H4 (cell line): ENCODE measurements at places on chromosomes 1 and 21.
A peak's percentile ranks its signal among the peaks of the same experiment; 100 is the strongest.

DNA sequence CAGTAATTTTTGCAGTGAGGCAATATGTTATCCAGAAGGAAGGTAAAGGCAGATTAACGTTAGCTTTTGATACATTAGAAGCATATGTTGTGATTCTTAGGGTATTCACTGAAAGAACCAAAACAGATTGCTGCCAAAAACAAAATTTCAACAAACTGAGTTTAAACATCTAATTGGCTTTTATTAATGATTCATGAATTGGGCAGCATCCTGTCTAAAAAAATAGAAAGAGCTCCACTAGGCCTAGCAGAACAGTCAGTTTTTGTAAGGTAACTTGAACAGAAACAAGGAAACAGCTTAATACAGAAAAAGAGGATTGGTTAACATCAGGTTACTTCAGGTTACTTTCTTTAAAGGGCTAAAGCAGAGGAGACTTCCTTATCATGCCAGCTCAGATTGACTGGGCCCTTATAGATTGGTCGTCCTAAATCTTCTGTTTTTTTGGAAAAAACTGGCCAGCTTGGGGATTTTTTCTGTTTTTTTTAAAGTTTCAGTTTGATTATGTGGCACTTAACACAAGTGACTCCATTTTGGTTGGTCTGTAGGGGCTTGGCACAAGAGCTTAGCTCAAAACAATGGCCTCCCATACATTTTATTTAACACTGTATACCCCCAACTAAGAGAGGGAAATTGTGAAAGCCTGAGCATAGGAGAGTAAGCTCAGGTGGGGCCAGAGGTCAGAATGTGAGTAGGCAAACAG lies 36.8 kb upstream of the GALNT2 start:
- no peak for DNase-seq

DNA sequence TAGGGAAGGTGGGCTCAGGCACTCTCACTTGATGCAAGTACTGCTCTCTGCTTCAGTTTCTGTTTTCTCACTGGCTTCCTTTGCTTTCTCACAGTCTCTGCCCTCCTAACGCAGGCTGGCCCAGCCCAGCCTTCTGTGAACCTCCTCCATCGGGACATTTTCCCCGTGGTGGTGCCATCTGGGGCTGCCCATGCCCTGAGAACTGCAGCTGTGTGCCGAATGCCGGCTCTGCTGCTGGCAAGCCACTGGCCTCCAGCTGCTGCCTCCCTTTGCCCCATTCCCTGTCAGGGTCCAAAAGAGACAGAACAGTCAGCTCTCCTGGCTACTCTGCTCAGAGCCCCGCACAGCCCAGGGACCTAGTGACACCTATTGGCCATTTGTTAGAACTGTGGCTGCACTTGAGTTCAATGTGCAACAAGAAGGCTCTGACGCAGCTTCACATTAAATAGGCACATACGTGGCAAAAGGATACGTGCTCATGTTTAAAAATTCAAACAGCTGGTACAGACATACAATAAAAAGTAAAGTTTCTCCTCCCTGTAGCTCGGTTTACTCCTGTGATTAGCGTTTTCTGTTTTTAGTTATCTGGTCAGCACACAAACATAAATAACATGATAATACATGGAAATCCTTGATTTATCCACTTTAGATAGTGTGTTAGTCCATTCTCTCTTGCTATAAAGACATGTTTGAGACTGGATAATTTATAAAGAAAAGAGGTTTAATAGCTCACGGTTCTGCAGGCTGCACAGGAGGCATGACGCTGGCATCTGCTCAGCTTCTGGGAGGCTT lies 46.6 kb downstream of the FCRL5 start:
- peak; percentile 55 for DNase-seq

DNA sequence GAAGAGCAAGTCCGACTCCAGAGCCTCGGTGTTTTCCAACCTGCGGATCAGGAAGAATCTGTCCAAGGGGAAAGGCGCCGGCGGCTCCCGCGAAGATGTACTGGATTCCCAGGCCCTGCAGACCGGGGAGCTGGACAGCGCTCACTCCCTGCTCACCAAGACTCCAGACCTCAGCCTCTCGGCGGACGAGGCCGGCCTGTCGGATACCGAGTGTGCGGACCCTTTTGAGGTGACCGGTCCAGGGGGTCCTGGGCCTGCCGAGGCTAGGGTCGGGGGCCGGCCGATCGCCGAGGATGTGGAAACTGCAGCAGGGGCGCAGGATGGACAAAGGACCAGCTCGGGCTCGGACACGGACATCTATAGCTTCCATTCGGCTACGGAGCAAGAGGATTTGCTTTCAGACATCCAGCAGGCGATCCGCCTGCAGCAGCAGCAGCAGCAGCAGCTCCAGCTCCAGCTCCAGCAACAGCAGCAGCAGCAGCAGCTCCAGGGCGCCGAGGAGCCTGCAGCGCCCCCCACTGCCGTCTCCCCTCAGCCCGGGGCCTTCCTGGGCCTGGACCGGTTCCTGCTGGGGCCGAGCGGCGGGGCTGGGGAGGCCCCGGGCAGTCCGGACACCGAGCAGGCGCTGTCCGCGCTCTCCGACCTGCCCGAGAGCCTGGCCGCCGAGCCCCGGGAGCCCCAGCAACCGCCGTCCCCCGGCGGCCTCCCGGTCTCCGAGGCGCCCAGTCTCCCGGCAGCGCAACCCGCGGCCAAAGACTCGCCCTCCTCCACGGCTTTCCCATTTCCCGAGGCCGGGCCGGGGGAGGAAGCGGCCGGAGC lies 827 bp downstream of the FMN2 start:
- peak; percentile 18 for DNase-seq

- DNase-seq: no peak
These were observed 72.6 kb upstream of the HMGB4 start for GRCh38 chr1:33791251-33791650.

DNA sequence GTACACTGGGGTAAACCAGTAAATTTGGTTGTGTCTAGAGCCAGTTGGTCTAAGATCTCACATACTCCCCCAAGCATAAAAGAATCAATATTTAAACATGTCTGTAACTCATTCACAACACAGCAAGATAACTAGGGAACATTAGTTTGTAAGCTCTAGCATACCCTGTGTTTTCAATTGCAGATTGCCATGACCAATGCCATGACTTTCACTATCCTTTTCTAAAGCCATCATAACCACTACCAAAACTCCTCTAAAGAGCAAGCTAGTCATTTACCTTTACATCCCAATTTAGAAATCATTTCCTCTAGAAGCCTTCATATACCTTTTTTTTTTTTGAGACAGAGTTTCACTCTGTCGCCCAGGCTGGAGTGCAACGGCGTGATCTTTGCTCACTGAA lies 56.5 kb upstream of the PLA2G4A start:
- no peak for DNase-seq

GRCh38 chr1:86992861-86993260 lies 78.4 kb downstream of the HS2ST1 start:
- no peak for DNase-seq

DNA sequence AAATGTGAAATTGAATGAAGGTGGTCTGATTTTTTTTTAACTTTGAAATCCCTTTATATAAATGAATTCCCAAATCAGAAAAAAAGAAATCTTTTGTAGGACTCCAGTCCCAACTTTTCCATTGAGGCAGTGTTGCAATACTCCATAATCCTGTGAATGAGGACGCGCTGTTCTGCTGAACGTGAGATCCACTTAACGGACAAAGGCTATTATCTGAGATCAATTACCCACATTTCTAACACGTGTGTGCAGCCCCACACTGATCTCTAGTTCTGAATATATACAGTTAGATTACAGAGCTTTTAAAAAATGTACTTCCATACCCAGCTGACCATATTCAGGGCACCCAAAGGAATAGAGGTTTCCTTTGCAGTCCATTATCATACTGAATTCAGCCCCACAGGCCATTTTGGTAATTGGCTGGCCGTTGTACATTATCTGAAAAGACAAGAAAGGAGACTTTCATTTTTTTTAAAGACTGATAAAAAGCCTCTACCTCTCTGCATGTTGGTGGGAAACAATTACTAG lies 19.0 kb downstream of the RCC2 start:
- DNase-seq: no peak

DNA sequence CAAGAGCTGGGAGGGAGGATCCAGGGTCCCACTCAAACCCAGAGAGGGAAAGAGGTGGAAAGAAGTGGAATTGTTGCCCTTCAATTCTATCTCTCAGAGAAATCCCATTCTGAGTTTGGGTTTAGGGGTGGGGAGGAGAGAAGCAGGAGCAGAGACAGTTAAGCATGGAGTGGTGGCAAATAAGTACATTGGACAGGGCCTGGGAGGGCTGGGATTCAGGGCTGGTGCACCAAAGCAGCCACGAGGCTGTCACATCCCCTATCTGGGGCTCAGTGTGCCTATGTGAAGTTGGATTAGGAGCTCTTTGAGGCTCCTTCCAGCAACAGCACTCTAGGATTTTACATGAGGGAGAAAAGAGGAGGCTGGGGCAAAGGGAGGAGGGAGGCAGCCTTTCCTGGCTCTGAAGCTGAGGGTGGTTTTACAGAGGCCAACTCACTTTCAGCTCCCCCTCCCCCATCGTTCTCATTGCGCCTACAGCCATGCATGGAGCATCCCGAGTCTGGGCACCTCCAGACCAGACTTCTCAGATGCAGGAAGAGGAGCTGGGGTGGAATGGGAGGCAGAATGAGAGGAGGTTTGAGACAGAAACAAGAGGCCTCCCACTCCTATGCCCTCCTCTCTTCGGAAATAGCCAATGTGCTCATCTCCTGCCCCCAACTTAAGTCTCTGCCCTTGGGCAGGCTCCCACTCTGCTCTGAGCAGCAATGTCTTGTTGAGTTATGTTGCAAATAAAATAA lies 3.0 kb upstream of the SYT6 start:
- DNase-seq: no peak

GRCh38 chr21:16928439-16928838 lies 584.4 kb upstream of the CXADR start:
- no peak for DNase-seq

DNA sequence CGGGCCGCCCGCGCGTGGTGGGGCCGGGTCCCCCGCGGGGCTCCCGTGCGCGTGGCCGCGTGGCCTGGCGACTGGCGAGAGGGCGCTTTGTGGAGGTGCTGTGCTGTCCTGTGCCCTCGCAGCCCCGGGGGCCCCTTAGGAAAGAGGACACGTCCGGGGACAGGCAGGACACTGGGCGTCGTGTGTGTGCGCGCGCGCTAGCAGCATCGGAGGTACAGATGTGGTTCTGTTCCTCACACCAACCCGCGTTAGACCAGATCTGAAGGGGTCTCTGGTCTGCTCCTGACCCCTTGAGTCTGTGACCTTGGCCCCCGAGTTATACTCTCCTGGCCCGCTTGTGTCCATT lies 489 bp downstream of the ACTN2 start:
- no peak for DNase-seq
